ENCODE measurements at places on chromosomes 2 and 18. TPM values are rescaled to one million over a fixed set of nuclear protein-coding genes. Genes with fewer than 3 reads are reported as not detected.

Gene CFC1
- not detected for polyA plus RNA-seq

Gene ITGAV
- 9.8 TPM for polyA plus RNA-seq

Gene RGPD3
- polyA plus RNA-seq: 0.06 TPM

Gene TTN
- polyA plus RNA-seq: 0.59 TPM

Gene CROCC2
- polyA plus RNA-seq: 0.16 TPM

Gene MAP2
- polyA plus RNA-seq: 4.4 TPM

Gene EFR3B
- 0.12 TPM for polyA plus RNA-seq

Gene RTKN
- polyA plus RNA-seq: 20.8 TPM

Gene CYP27C1
- 1.4 TPM for polyA plus RNA-seq

Gene GALNT5
- 3.1 TPM for polyA plus RNA-seq

Gene MERTK
- polyA plus RNA-seq: 2.5 TPM

Gene GPR35
- polyA plus RNA-seq: 2.1 TPM

Gene COLEC12
- 0.75 TPM for polyA plus RNA-seq

Gene SIX2
- 0.04 TPM for polyA plus RNA-seq

Gene FOXI3
- polyA plus RNA-seq: not detected

Gene SLC4A3
- polyA plus RNA-seq: 2.0 TPM

Gene SPEG
- 22.3 TPM for polyA plus RNA-seq

Gene KCNIP3
- 2.0 TPM for polyA plus RNA-seq

Gene UNC80
- 0.02 TPM for polyA plus RNA-seq

Gene SLC5A7
- polyA plus RNA-seq: not detected

Gene SCYGR4
- not detected for polyA plus RNA-seq

All from esophagus (tissue), 2 donors.